CD4-positive, alpha-beta T cell treated with Interleukin-4 for 1 hour (primary cell): ENCODE measurements at places on chromosomes 3 and 15.

DNA sequence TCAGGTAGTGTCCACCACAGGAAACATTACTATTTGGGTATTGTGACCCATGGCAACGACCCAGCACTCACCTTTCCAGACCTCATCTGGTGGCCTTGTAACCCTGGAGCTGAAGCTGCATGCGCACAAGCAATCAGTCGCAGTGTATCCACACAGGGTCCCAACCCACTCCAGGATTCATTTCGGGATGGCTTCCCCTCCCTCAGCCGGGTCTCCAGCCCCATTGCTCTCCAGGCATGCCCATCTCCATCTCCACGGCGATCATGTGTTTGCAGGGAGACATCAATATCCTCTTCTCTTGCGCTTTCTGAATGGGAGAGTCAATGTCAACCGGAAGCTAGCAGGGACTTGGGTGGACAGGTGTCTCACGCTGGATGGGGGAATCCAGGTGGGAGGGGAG lies 35.2 kb downstream of the GOLGA6L2 start:
- DNase-seq, result no peak

- no peak for DNase-seq
Measured at GRCh38 chr3:14300721-14301399, 101.5 kb upstream of the SLC6A6 start.

DNA sequence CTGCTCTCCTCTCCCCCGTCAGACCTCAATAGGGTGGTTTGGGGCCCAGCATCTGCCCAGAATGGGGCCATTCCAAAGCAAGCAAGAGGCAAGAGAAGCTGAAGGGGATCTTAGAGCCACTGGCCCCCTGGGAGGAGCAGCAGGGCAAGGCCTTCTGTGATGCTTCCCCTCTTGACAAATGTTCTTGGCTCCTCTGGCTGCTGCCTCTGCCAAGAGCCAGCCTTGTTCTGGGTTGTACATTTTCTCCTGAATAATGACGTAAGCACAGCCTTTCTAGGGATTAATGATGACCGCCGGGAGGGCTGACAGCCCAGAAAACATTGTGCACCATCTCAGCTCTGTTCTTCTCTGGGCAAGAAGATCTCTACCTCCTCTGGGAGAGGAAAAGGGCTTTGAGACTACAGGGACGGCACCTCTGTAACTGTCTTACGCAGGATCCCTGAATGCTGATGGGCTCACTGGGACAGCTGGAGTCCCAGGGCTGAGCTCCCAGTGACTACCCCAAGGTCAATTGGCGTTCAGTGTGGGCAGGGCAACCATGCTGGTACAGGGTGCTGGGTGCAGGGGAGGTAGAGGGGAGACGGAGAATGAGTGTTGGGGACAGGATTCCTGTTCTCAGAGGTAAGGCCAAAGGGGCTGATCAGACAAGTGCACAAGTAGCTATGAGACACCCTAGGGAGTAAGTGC lies 253.3 kb downstream of the FAM43A start:
- DNase-seq, result no peak

- no peak for DNase-seq
Measured at GRCh38 chr3:57274845-57275244, 17.6 kb downstream of the ASB14 start.
